ENCODE measurements at places on chromosomes 1 and 21.

DNA sequence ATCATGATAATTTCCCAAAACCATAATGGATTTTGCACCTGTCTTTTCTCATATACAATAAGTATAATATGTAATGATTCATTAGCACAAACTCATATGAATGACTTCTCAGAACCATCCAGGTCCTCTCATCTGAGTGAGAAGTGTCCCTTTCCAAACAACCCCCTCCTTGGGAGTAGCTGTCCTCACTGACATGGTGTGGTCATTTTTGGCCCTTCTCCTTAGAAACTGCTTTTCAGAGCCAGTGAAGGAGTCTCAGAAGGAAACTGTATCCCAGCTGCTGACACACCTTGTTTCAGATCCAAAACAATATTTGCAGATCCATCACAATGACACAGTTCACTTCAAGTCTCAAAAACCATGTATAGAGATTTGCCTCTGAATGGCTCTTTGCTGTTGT lies 95.5 kb downstream of the MIS18A start:
- no peak for DNase-seq

DNA sequence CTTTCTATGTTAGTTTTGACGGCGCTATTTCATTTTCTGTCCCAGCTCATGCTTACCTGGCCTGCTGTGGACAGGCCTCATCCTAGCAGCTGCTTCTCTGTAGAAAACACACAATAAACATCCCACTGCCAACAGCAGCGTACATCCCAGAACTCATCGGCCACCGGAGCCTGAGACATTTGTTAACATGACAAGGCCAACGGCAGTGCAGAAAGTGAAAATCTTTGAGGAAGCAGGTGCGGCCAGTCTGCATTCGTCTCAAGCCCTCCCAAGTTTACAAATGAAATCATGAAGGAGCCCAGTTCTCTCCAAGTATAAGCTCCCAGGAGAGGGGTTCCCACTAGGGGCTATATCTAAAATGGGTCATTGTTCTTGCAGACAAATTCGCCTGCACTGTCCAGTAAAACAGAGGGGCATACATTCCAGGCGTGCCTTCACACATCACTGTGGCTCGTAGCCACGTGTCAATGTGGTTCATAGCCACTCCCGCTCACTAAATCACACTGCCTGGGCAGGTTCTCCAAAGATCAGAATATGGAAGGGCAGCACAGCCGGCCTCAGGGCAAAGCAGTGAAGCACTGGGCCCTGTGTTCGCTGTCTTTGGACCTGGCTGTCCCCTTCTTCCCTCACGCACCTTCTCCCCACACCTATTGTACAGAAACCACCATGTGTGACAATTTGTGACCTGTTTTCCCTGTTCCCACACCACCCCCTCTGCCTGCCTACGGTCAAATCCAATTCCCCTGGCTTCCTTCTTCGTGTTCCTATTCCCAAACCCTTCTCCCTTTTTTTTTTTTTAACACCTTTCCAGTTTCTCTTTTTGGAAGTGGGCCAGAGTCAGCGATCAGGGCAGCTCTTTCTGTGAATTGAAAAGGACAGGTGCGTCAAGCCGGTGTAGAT lies 27.0 kb upstream of the ABCG1 start:
- no peak for DNase-seq

DNA sequence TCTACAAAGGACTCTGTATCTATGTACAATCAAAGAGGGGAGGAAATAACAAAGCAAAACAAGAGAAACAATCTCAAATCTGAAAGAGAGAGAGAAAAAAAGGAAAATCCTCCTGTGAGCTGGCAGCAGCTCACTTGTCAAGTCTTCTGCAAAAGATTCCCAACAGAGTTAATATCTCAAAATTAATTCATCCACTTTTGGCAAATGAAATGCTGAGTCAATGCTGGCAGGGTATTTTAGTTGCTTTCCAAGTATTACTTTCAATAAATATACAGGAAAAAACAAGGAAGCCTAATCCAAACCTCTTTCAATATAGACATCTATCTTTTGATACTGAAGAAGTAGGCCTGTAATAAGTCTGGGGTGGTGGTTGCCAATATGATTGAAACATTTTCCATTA lies 613.9 kb upstream of the NEGR1 start:
- no peak for DNase-seq

DNA sequence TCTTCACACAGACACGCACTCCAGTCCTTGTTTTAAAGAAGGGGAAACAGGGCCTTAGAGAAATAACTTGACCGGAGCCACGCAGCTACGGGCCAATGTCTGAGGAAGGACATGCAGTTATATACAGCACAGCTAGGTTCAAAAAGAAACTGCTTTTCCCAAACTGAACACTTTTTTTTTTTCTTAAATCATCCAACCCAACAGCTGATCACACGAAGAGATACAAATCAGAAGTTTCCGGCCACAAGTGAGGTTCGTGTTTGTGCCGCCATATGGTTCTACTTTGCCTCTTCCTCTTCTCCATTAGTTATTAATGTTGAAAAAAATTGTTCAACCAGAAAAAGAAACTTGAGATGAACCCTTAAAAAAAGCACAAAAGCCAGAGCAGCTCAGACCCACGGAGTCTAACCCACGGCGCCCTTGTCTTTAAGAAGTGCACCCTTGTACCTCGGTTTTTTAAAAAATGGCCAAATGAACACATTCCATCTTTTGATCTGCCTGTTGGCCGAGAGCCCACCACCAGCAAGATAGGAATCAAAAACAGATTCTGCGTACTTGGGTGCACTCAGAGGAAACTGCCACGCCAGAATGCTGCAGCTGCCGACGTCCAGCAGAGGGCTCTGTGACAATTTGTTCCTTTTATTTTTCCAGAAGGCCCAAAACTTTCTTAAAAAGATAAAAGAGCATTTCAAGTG lies 78.9 kb downstream of the SLC66A1 start:
- peak; percentile 58 for DNase-seq

- no peak for DNase-seq
Measured at GRCh38 chr1:22225858-22226589, 83.1 kb upstream of the WNT4 start.

DNA sequence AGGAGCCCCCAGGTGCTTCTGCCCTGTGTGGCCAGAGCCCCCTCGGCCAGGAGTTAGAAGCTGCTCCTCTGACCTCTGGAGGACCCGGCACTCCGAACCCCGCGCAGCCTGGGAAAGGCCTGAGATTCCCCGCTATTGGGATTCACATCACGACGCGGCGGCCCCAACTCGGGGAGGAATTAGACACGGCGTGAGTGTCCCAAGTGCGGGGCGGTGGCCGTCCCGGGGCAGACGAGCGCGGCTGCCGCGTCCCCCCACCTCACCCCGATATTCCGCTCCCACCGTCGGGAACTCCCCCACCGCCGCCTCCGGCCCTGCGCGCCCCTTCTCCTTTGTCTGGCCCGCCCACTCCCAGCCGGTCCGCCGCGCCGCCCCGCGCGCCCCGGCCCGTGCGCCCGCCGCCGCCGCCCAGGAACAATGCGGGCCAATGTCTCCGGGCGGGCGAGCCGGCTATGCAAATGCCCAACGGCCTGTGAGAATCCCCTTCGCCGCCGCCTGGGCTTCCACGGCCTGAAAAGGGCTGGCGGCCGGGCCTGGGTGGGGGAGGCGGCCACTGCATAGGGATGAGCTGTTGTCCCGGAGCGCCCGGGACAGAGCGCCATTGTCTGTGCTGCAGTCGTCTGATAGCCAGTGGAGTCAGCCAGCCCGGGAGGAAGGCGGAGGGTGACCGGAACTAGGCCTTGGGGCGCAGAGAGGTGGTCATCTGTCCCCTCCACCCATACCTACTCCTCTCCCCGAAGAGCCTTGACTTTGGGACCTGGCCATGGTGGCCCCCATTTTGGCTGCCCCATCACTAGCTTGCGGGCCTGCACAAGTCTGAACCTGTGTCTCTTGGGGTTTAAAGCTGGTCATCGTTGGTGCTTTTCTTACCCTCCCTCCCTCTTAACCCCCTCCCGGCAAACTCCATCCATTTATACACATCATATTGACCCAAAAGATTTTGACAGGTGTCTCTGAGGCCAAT lies 19.4 kb downstream of the RHBG start:
- DNase-seq, result no peak

DNA sequence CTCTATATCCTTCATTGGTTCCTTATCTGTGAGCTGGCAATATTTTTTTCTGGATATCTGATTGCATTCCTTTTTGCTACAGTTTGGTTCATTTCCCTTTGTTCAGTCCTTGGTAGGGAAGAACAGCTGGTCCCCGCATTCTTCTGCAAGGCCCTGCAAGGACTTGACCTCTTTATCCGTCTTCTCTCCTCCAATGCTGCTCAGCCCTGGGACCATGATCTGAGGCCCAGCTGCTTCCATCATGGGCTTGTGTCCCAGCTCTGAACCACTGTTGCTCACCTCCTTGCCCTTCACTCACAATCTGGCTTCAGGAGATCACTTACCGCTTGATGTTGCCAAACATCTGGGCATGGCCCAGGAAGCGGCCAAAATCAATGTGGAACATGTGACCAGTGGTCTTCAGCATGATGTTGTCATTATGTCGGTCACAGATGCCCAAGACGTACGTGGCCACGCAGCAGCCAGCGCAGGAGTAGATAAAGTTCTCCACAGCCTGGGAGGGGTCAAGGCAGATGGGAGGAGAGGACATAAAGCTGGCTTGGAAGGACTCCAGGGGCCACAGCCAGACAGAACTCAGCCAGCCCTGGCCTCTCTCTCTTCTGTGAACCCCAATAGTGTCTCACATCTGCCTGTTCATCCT lies 22.6 kb upstream of the PPP1R15B start:
- no peak for DNase-seq

GRCh38 chr21:33070744-33070997 lies 730 bp downstream of the OLIG1 start:
- DNase-seq, result no peak

DNA sequence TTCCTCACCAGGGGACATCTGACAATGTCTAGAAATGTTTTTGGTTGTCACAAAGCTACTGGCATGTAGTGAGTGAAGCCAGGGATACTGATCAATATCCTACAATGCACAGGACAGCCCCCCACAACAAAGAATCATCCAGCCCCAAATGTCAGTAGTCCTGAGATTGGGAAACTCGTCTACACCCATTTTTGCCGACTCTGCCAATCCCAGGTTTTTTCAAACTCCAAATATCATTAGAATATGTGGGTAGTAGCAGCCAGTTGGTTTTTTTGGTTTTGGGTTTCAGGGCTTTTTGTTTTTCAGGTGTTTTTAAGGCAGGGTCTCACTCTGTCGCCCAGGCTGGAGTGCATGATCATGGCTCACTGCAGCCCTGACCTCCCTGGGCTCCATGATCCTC lies 5.9 kb downstream of the SPATA46 start:
- DNase-seq, result no peak

GRCh38 chr1:38142606-38143005 lies 96.0 kb upstream of the POU3F1 start:
- no peak for DNase-seq
